Natural killer cell treated with Interleukin-12 subunit alpha and Interleukin-12 subunit beta and Interleukin-15 and Interleukin-18, amount 100 ng/mL, for 72 hours (primary cell): ENCODE measurements at places on chromosomes 7 and 10. TPM values are rescaled to one million over a fixed set of nuclear protein-coding genes. Genes with fewer than 3 reads are reported as not detected.
A peak's percentile ranks its signal among the peaks of the same experiment; 100 is the strongest.

The GAD2 gene
- total RNA-seq = not detected

The BEND7 gene
- not detected for total RNA-seq

- no peak for DNase-seq
Measured at GRCh38 chr10:101018118-101018599, 12.8 kb downstream of the PDZD7 start.

DNA sequence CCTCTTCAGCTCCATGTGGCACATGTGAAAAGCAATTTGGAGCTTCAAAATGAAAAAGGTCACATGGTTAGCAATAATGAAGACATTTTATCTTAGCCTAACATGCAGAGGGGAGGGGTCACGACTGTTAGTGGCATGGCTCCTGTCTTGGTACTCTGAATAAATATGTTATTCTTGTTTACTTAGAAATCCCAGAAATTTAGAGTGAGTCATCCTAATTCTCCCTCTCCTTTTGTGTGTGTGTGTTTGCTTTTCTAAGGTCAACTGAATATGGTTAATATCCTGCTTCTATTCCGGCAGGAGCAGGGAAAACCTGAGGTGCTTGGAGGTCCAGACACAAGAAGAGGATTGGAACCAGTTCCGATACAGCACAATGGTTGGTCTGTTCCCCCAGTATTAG is 17.6 kb downstream of the BCCIP start:
- DNase-seq = no peak

DNA sequence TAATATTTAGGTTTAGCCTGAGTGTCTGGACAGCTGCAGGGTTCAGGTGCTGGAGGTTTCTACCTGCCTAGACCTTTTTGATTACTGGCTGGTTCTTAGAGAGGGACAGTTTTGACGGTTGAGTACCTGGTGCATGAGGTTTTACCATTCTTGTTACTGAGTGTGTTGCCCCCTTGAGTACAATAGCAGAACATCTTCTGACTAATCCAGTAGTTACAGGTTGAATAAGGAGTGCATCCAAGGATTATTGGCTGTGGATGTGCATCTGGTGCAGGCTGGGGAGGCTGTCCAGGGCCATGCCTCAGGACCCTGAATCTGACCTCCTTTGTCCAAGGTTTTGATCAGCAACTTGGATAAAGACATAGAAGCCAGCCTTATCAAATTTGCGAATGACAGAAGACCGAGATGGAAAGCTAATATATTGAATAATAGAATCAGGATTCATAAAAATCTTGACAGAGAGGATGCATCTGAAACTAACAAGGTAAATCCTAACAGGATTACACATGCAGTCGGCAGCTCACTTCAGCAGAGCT is 23.1 kb downstream of the PLPP4 start:
- no peak for DNase-seq

GRCh38 chr7:30276203-30276900 is 8.0 kb upstream of the ZNRF2 start:
- peak; percentile 67 for DNase-seq

The LBX1 gene
- total RNA-seq = not detected

GRCh38 chr7:42739638-42740037 is 172.2 kb downstream of the C7orf25 start:
- no peak for DNase-seq

The COL13A1 gene
- total RNA-seq = not detected

- DNase-seq = no peak
Measured at GRCh38 chr7:123639631-123640030, 16.0 kb upstream of the LMOD2 start.

DNA sequence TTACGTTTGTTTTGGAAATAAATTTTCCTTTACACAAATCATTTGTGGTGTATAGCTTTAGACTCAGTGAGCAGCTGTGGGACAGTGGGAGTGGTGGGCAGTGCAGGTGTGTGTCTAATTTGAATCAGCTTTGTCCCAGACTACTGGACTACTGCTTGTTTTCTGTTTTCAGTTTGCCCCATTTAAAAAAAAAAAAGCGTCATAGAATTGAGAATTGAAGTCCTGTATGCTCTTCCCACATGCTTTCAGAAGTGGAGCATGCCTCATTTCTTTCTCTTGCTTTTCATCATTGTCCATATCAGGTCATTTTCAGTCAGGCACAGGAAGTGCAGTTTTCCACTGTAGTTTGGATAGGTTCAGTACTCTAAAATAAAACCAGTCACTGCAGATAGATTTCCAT is 66.1 kb downstream of the SHH start:
- DNase-seq = no peak
